ENCODE measurements at places on chromosomes 12 and 14.

GRCh38 chr12:13573698-13574321, 377.3 kb downstream of the EMP1 start:
- DNase-seq, result no peak

GRCh38 chr14:65277027-65277426, 135.5 kb upstream of the FUT8 start:
- DNase-seq, result no peak

GRCh38 chr14:101458741-101459550, 102.3 kb upstream of the DIO3 start:
- DNase-seq, result no peak

GRCh38 chr12:57519796-57520052, 590 bp downstream of the DDIT3 start:
- DNase-seq, result peak; percentile 24

DNA sequence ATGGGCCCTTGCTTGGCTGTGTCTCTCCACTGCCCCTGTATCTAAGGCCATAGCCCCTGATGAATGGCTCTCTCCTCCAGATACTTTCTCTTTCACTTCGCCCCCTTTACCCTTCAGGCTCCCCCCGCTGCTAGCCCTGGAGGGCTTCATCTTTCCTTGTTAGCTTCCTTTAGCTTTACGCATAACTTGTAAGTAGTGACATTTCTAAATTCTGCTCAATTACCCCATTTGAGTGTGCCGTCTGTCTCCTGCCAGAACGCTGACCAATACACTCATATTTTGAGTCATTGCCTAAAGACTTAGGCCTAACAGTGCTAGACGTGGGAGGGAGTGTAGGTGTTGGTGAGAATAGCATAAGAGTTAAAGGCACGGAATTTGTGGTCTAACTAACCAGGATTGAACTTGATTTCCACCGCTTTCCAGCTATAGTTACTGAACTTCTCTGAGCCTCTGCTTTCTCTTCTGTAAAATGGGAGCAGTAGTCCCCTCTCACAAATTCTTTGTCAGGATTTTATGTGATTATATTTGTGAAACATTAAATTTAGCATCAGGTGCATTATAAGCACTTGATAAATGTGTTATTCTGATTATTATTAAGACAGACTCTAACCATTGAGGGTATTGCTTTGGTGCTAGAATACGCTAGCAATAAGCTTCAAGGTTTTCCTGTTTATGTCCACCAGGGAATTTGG, 129.3 kb downstream of the ZFP36L1 start:
- DNase-seq, result no peak

- DNase-seq, result peak; percentile 65
These were observed 6.5 kb downstream of the NFE2 start for GRCh38 chr12:54294152-54294952.

Data from Kasumi-1 (cell line).